Endodermal cell (in vitro differentiated cells): ENCODE measurements at places on chromosomes 7 and 10. TPM values are rescaled to one million over a fixed set of nuclear protein-coding genes. Genes with fewer than 3 reads are reported as not detected.
A peak's percentile ranks its signal among the peaks of the same experiment; 100 is the strongest.

DNA sequence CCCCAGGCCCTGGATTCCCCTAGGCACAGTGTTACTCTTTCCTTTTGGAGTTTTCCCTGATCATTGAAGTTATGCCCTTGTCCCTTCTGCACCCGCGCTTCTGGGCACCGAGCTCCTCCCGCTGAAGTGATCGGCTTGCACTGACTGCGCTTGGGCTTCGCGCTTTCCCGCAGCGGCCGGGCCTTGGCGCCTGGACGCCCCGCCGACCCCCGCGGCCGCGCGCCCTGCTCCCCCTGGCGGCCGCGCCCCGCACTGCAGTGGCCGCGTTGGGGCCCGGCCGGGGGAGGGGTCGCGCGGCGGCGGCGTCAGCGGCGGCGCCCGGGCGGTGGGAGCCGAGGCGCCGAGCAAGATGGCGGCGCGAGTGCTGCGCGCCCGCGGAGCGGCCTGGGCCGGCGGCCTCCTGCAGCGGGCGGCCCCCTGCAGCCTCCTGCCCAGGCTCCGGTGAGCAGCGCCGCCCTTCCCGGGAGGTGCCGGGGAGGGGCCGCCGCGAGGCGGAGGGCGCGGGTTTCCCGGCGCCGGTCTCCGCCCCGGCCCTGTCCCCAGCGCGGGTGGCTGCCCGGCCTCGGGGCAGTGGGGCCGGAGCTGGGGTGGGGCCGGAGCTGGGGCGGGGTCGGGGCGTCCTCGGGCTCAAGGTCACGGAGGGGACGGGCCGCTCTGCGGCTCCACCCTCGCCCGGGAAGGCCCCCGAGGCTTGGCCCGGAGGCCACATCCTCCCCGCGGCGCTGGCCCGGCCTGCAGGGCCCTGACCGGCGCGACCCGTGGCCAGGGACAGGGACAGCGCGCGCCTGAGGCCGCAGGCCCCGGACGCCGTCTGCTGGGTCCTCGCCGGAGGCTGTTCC is at the start of gene NIPSNAP2:
NIPSNAP2 (plus strand) TSS at position 325 of the 839 bp plus-strand sequence; CDS start at position 350, 25 bp downstream.
- peak within 1 kb of the TSS; percentile 66 for H3K27ac ChIP-seq
- peak; percentile 90 for DNase-seq
- H3K4me1 ChIP-seq, result no peaks in the 10 kb centered on the region
- H3K4me3 ChIP-seq, result peak within 1 kb of the TSS; percentile 95
- peaks cover 6% of the 10 kb centered on the region for H3K36me3 ChIP-seq

DNA sequence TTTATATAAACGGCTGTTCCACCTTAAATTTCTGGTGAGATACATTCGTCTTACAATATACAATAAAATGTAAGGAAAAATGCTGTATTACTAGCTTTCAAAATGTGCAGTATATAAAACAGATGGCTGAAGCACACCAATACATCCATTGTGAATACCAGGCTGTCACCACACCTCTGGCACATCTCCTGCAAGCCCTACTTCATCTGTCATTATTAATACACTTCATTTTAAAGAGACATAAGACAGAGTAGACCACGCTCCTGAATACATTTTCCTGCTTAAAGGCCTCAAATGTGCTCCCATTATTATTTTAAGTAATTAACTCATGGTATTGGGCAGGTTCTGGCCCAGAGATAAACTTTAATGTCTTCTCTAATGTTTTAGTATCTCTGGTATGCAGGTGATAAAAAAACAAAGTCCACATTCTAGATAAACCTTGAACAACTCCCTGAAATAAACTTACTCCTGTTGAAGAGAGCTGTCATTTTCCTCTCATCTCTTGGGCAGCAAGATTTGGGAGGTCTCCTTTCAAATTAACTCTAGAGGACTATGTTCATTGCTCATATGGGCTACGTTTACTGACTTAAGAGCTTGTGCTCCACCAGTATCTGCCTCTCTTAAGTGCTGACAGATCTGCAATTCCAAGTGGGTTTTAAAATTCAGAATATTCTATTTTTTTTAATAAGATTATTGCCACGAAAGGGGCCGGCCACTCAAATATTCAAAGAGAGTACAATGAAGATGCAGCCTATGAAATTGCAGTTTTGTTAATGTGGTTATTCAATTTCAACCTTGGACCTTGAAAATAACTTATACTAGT is 396.5 kb upstream of the SEMA3D start:
- H3K4me1 ChIP-seq, result no peaks in the 10 kb centered on the region
- H3K4me3 ChIP-seq, result no peak overlapping the region
- no peaks in the 10 kb centered on the region for H3K36me3 ChIP-seq
- H3K27ac ChIP-seq, result no peak overlapping the region

GRCh38 chr7:123539871-123540270 is 5.5 kb upstream of the IQUB start:
- no peaks in the 10 kb centered on the region for H3K4me1 ChIP-seq
- no peak for DNase-seq
- H3K36me3 ChIP-seq, result peaks cover 3% of the 10 kb centered on the region
- H3K27me3 ChIP-seq, result no peaks in the 10 kb centered on the region
- no peak overlapping the region for H3K27ac ChIP-seq

The NKX1-2 gene
- 2.4 and 3.3 TPM in 2 replicates for total RNA-seq

GRCh38 chr10:73647211-73647874 is 6.1 kb upstream of the MYOZ1 start:
- no peaks in the 10 kb centered on the region for H3K27me3 ChIP-seq
- no peak overlapping the region for H3K27ac ChIP-seq
- H3K4me3 ChIP-seq, result no peak overlapping the region
- DNase-seq, result peak; percentile 94
- peaks cover 9% of the 10 kb centered on the region for H3K4me1 ChIP-seq

DNA sequence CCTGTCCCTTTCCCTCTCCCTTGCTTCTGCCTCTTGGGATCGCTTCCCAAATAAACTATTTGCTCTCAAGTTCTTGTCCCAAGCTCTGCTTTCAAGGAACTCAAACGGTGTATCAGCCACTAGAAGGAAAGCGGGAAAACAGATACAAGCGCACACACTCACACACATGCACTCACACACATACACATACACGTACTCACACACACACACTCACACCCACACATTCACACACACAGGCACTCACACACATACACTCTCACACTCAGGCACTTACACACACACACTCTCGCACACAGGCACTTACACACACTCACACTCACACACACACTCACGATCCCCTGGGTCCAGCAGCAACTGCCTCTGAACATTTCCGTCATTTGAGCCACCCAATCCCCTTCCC is 121.9 kb downstream of the RAB11FIP2 start:
- no peaks in the 10 kb centered on the region for H3K4me1 ChIP-seq
- DNase-seq, result no peak
- no peak overlapping the region for H3K27ac ChIP-seq
- no peaks in the 10 kb centered on the region for H3K27me3 ChIP-seq
- H3K4me3 ChIP-seq, result no peak overlapping the region

The GPR15LG gene
- not detected in 2 replicates for total RNA-seq
